ENCODE measurements at places on chromosomes 6 and 20. TPM values are rescaled to one million over a fixed set of nuclear protein-coding genes. Genes with fewer than 3 reads are reported as not detected.

The KIZ gene
- 4.4 TPM for total RNA-seq

The RRAGD gene
- total RNA-seq, result 5.2 TPM

The NSFL1C gene
- 106 TPM for total RNA-seq

The EYA4 gene
- total RNA-seq, result 10.0 TPM

The TRIM40 gene
- not detected for total RNA-seq

The FAM209B gene
- 0.21 TPM for total RNA-seq

The GJA10 gene
- not detected for total RNA-seq

The HRH3 gene
- not detected for total RNA-seq

The ANKRD66 gene
- total RNA-seq, result not detected

The ELOVL4 gene
- total RNA-seq, result 1.5 TPM

The NUDT3 gene
- 6.5 TPM for total RNA-seq

Measured in A549 treated with GW870086 at 1 μM for 4 hours (cell line).